ENCODE measurements at places on chromosomes 1 and 21.

DNA sequence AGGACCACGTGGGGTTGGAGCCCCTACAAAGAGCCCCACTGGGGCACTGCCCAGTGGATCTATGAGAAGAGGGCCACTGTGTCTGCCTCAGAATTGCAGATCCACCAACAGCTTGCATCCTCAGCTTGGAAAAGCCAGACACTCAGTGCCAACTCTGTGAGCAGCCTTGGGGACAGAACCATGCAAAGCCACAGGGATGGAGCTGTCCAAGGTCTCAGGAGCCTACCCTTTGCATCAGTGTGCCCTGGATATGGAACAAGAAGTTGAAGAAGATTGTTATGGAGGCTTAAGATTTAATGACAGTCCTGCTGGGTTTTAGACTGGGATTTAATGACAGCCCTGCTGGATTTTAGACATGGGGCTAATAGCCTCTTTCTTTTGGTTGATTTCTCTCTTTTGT, 1670.9 kb downstream of the PLA2G4A start:
- DNase-seq = no peak

GRCh38 chr21:46452710-46453109, 6.0 kb upstream of the DIP2A start:
- DNase-seq = no peak

GRCh38 chr1:215376544-215377264, 190.4 kb upstream of the KCTD3 start:
- DNase-seq = no peak

GRCh38 chr1:63882048-63882704, 108.4 kb downstream of the ROR1 start:
- no peak for DNase-seq

- no peak for DNase-seq
Measured at GRCh38 chr1:223201967-223202366, 58.9 kb upstream of the TLR5 start.

- no peak for DNase-seq
Measured at GRCh38 chr1:211698161-211699026, 23.0 kb upstream of the NEK2 start.

- no peak for DNase-seq
Measured at GRCh38 chr21:45700461-45700860, 56.9 kb downstream of the PCBP3 start.

GRCh38 chr1:109111386-109112055, 2.4 kb upstream of the ELAPOR1 start:
- DNase-seq = no peak

DNA sequence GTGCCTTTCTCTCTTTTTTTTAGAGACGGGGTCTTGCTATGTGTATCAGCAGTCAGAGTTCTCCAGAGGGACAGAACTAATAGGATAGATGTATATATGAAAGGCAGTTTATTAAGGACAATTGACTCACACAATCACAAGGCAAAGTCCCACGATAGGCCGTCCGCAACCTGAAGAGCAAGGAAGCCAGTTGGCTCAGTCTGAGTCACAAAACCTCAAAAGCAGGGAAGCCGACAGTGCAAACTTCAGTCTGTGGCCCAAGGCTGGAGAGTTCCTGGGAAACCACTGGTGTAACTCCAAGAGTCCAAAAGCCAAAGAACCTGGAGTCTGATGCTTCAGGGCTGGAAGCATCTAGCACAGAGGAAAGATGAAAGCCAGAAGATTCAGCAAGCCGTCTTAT, 16.3 kb upstream of the H3-3A start:
- DNase-seq = no peak

DNA sequence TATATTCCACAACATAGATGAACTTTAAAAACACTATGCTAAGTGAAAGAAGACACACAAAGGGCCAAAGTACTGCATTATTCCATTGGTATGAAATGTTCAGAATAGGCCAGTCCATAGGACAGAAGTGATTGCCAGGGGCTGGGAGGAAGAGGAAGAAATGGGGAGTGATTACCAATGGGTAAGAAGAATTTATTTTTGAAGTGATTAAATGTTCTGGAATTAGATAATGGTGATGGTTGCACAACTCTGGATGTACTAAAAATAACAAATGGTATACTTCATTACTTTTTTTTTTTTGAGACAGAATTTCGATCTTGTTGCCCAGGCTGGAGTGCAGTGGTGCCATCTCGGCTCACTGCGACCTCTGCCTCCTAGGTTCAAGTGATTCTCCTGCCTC, 61.7 kb downstream of the CHD5 start:
- DNase-seq = no peak

GRCh38 chr1:210364479-210364878, 35.8 kb downstream of the HHAT start:
- no peak for DNase-seq

DNA sequence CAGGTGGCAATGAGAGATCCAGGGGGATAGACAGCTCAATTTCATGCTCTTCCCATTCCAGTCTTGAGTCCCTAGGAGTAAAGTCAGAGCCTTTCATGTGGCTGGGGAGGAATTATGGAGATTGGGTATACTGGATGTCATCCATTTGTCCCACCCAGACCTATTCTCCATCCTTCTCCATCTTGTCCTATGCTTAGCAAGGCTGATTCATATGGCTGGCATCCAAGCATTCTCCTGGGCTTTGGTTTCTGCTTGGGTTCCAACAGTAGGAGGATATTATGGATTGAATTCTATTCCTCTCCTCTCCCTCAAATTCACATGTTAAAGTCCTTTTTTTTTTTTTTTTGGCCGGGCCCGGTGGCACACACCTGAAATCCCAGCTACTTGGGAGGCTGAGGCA, 3.8 kb upstream of the CDC20 start:
- no peak for DNase-seq

GRCh38 chr1:182198006-182198605, 136.6 kb upstream of the ZNF648 start:
- no peak for DNase-seq

DNA sequence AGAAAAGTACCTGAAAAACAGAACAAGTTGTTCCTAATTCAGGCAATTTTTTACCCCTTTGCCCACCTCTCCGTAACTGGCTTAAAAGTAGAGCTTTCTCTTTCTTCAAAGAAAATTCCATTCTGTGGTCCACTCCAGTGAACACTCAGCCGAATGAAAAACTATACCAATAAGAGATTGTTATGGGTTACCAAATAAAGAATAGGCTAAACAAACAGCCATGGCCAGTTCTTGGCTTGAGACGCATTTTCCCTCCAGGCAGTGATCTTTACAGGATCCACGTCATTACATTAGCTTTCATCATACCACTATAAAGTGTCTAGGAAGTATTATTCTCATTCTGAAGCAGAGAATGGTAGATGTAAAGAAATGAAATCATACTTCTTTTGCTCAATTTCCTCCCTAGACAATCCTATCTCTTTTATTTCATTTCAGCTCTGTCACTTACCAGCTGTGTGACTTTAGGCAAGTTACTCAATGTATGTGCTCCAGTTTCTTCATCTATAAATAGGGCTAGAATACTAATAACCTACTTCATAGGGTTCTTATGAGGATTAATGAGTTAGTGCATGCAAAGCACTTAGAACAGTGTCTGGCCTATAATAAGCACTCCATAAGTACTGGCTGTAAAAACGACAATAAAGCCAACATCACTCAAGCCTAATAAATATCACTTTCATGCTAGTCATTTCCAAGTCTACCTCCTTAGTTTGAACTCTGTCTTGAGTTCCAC, 26.5 kb upstream of the TRIM45 start:
- no peak for DNase-seq

GRCh38 chr1:99594205-99594604, 51.7 kb upstream of the PALMD start:
- DNase-seq = no peak

DNA sequence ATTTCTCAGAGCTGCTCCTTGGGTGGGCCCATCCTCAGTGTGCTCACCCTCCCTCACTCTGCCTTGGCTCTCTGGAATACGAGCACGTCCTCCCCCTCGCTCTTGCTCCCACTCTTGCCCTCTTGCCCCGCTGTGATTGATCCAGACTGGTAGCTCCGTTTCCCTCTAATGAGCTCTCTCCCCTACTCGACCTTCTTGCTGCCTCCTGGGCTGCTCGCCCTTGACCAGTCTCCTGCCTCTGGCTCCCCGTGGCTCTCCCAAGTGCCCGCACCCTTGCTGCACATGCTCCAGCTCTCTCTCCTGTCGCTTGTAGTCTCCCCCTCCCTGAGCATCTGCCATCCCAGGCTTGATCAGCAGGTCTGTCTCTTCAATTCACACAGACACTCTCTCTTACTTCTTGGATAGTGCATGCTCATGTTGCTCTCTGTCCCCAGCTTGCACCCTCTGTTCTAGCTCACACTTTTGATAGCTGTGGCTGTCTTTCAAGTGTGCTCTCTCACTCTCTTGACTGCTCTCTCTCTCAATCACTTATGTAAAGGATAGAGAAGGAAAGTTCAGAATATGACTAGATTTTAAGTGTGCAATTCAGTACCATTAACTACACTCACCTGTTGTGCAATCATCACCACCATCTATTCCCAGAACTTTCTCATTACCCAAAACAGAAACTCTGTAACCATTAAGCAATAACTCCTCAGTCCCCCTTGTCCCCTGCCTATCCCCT, 51.1 kb downstream of the PHC2 start:
- no peak for DNase-seq

DNA sequence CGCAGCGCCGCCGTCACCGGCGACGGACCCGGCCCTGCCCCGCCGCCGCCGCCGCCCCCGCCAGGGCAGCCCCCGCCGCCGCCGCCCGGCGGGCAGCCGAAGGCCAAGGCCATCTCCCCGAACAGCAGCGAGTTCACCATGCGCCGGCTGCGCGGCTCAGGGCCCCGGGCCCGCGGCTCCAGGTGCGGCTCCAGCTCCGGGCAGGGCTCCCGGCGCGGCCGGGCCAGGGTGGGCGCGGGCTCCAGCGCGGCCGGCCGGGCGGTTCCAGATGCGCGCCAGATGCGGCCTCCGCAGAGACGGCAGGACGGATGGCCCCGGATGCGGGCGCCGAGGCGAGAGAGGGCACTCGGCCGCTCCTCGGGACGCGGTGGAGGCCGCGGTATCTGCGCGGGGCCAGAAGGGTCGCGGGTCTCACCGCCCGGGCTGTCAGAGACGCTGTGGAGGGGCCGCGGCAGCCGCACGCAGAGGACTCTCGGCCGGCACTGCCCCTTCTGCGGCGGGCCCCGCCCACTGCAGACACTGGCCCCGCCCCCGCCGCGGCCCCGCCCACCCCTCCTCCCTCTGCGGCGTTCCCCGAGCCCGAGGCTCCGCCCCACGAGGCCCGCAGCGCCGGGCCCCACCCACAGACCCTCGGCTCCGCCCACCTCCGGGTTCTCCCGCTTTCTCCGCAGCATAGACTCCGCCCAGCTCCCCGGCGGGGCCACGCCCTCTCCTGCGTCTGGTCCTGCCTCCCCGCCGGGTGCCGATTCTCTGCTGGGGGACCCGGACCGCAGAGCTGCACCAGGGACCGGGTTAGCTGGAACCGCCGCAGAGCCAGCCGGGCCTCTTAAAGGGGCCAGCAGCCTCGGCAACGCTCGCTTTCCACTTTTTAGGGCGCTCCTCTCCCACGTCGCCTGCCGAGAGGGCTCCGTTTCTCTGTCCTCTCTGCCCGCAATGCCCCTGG, at the start of gene IFFO2:
Gene IFFO2 (minus strand): TSS at position 484 of the 943 bp plus-strand sequence. CDS start 344 bp downstream, at position 140.
- DNase-seq = peak; percentile 100

GRCh38 chr1:20187813-20188454, 1.6 kb upstream of the PLA2G2C start:
- no peak for DNase-seq

- no peak for DNase-seq
Measured at GRCh38 chr1:4668743-4669700, 14.6 kb downstream of the AJAP1 start.

DNA sequence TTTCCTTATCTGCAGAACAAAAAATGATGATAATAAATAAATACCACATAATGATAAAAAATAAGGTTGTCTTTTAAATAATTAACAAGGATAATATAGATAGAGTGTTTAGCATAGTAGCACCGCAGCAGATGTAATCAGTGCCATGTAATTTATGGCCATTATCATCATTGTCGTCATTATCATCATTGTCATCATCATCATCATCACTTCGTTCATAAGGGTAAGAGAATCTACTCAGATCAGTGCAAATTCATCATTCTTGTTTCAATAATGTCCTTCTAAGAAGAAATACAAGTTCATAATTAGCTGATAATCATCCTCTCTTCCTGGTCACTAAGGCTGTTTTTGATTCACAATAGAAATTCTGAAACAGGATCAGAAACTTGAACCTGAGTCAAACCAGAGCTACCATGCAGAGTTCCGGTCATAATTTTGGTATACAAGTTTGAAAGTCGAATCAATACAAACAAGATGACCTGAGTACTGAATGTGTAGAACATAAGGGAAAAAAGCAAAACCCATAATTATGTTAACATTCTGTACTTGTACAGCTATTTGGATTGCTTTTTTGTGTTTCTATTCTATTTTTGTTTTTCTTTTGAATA, 172.0 kb downstream of the LRRC40 start:
- DNase-seq = no peak

Data from H1 (cell line).